Central memory CD8-positive, alpha-beta T cell (primary cell): ENCODE measurements at places on chromosomes 7 and 10.

- H3K4me1 ChIP-seq: no peaks in the 10 kb centered on the region
- H3K36me3 ChIP-seq: no peaks in the 10 kb centered on the region
- H3K27ac ChIP-seq: no peak overlapping the region
- H3K27me3 ChIP-seq: peaks cover 21% of the 10 kb centered on the region
Observed at GRCh38 chr10:44198780-44199097, 186.2 kb downstream of the CXCL12 start.

DNA sequence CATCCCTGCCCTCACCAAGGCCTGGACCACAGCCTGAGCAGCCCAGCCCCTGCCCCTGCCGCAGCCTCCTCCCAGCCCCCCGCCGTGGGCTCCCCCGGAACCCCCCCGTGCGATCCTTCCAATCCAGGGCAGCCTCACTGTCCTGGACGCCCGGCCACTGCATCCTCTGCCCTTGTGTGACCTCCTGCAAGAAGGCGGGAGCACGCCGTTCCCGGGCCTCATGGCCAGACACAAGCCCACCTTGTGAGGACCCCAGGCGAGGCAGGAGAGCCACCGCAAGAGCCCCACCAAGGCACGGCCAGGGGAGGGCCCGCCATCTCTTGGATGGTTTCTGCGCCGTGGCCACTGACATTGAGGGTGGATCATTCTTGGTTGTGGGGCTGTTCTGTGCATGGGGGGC, 7.8 kb upstream of the LFNG start:
- DNase-seq: no peak
- peak overlapping the region; percentile 77 for H3K27ac ChIP-seq
- H3K27me3 ChIP-seq: no peaks in the 10 kb centered on the region
- peaks cover 8% of the 10 kb centered on the region for H3K36me3 ChIP-seq
- H3K4me1 ChIP-seq: peaks cover 49% of the 10 kb centered on the region
- peak overlapping the region; percentile 74 for H3K4me3 ChIP-seq

DNA sequence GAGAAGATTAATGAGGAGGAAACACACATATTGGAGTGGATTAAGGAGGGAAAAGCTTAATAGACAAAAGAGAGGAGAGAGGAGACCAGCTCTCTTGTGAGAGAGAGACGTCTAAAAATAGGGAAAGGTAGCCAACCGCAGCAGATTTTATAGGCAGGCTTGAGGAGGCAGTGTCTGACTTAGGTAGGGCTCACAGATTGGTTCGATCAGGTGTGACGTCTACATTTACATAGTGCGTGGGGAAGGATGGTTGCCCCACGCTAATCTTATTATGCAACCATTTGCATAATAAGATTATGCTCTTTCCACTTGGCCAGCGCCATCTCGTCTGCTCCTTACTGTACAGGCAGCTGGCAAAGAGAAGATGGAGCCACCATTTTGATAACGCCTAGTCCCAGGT, 122.0 kb downstream of the MARCHF5 start:
- H3K4me3 ChIP-seq: no peak overlapping the region
- no peak overlapping the region for H3K27ac ChIP-seq
- peaks cover 50% of the 10 kb centered on the region for H3K27me3 ChIP-seq
- H3K36me3 ChIP-seq: no peaks in the 10 kb centered on the region

DNA sequence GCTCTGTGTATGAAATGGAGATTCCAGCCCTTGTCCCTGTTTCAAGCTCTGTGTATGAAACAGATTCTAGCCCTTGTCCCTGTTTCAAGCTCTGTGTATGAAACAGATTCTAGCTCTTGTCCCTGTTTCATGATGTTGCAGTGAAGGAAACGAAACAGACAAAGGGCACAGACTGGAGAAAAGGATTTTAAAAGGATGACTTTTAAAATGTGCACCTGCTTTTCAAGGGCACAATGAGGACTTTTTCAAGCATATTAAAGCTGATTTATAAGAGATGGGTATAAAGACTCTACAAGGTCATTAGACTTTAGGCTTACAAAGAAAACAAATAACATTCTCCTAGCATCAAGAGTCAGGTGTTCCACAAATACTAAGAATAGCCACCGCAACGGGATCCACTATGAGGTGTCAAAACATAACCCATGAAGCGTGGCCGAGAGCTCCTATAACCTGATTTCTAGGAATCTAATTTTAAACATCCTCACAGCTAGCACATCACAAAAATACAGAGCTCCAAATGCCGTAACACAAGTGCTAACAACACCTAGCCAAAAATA, 29.0 kb downstream of the DIP2C start:
- no peak overlapping the region for H3K27ac ChIP-seq
- H3K4me1 ChIP-seq: peaks cover 6% of the 10 kb centered on the region
- no peak for DNase-seq
- H3K27me3 ChIP-seq: peaks cover 31% of the 10 kb centered on the region

- peak overlapping the region; percentile 89 for H3K4me3 ChIP-seq
- H3K27ac ChIP-seq: peak overlapping the region; percentile 88
- peak; percentile 12 for DNase-seq
- peaks cover 33% of the 10 kb centered on the region for H3K4me1 ChIP-seq
Observed at GRCh38 chr10:31320550-31321211, 1.7 kb downstream of the ZEB1 start.

DNA sequence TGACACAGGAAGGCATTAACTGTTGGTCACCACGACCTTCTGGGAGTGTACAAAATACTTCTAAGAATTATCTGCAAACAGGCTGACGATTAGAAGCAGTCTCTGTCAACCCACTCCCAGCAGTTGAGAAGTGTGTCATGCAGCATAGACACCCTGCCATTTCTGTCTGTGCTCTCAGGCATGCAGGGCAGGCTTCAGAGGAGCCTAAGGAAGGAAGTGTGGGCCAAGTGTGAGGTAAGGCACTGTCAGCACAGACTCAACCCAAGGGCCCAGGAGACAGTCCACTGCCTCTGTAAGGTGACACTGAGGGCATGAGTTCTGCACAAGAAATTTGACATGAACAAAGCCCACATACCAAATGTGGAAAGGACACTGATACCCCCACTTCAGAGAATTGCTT, 109.0 kb upstream of the VIPR2 start:
- peaks cover 23% of the 10 kb centered on the region for H3K4me1 ChIP-seq
- H3K27me3 ChIP-seq: no peaks in the 10 kb centered on the region
- no peak overlapping the region for H3K4me3 ChIP-seq

DNA sequence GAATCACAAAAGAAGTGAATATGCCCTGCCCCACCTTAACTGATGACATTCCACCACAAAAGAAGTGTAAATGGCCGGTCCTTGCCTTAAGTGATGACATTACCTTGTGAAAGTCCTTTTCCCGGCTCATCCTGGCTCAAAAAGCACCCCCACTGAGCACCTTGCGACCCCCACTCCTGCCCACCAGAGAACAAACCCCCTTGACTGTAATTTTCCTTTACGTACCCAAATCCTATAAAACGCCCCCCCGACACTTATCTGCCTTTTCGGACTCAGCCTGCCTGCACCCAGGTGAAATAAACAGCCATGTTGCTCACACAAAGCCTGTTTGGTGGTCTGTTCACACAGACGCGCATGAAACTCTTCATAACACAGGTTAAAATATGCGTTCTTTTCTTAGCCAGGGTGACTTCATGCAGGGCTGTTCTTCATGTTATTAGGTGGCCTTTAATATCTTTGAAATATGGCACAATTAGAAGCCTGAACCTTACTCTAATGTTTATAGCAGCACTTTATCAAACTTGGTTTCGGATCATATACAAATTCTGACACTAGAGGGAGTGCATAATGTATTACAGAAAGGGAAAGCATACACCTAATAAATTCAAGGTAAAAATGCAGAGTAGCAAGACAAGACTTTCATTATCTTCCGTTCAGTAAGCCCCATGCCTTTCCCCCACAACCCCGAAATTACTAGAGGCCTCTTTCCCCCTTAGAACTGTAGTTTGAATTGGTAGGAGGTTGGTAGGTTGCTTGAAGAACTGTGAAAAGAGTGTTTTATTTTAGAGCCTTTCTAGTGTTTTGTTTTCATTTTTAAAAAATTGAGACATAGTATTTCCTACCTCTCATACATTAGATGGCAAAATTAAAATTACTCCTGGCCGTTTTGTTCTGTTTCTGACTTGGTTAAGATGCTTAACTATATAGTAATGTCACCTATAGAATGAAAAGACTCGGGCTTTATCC, 117.9 kb downstream of the NPY start:
- H3K4me3 ChIP-seq: no peak overlapping the region
- peaks cover 12% of the 10 kb centered on the region for H3K4me1 ChIP-seq
- no peak overlapping the region for H3K27ac ChIP-seq
- DNase-seq: no peak
- no peaks in the 10 kb centered on the region for H3K36me3 ChIP-seq
- H3K27me3 ChIP-seq: no peaks in the 10 kb centered on the region

GRCh38 chr7:151509670-151510333, 9.9 kb downstream of the RHEB start:
- H3K27ac ChIP-seq: no peak overlapping the region
- DNase-seq: no peak
- no peaks in the 10 kb centered on the region for H3K27me3 ChIP-seq
- no peaks in the 10 kb centered on the region for H3K36me3 ChIP-seq
- H3K4me3 ChIP-seq: no peak overlapping the region
